AG10803 (cell line): ENCODE measurements at places on chromosomes 3 and 15.

GRCh38 chr15:58383876-58384275, 47.9 kb upstream of the LIPC start:
- no peak for DNase-seq

- DNase-seq = no peak
Measured at GRCh38 chr15:33244471-33244870, 50.0 kb upstream of the FMN1 start.

DNA sequence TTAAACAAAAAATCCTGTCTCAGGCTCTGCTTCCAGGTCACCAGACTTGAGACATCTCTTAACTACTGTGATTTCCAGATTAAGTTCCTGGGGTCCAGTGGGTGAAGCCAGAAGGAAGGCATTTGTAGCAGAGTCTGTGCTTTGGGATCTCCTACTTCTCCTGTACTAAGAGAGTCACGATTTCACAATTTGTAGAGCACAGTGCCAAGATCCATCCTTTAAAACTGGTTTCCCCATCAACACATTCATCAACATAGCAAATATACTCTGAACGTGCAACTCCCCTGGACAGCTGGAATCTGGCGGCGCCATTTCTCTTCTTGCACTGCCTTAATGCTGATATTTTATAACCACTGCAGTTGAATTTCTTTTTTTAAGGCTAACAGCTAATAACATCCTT, 33.2 kb downstream of the CDCP1 start:
- DNase-seq = peak; percentile 75

DNA sequence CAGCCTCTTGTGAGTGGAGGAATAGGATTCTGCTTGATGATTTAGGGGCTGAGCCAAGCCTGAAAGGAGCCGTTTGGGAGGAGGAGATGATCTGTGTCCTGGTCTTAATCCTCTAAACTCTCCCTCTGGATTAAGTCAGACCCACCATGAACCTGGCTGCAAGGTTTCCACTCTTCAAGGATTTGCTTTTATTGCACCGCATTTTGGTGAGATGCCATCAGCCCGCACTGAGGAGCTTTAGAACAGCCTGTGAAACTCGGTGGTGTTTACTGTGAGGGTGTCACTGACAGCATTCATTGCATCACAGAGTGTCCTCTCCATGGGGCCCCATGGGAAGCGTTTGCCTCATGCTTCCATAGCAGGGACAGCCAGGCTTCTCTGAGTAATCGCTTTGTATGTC, 59.2 kb downstream of the EPHB1 start:
- DNase-seq = no peak

DNA sequence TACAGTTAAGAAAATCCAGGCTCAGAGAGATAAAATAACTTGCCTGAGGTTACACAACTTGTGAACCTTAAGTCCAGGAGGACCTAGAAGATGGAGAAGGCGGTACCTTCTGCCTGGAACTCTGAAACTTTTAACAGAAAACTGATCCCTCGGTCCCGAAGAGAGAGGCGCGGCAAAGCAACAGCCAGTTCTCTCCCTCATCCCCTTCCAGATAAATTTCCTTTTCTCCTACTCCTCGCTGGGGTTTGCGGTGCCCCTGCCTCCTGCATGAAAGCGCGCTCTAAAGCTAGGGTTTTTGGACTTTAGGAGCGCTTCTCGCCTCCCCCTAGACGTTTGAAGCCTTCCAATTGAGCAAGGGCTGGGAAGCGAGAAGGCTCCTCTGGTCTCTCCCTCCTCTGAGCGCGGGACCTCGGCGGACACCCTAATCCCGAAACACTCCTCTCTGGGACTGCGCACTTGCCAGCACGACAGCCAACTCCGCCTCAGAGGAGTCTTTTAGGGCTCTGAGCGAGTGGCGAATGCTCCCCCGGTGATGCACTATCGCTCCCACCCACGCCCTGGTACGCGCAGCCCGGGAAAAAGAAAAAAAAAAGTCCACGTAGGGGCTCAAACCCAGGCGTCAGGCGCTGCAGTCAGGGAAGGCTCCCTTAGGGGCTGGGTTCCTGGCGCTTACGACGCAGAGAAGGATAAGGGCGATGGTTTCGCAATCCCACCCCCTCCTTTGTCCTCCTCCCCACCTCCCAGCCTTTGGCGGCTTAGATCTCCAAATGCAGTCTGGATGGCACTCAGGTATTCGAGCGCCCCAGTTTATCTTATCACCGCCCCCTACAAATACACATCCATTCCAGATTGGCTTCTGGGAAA, 7.9 kb upstream of the EOMES start:
- no peak for DNase-seq

- no peak for DNase-seq
Measured at GRCh38 chr15:89490081-89490813, 6.1 kb downstream of the RHCG start.

- no peak for DNase-seq
Measured at GRCh38 chr3:141949399-141949798, 73.0 kb downstream of the ATP1B3 start.

GRCh38 chr15:77525400-77525811, 104.7 kb downstream of the HMG20A start:
- DNase-seq = no peak

DNA sequence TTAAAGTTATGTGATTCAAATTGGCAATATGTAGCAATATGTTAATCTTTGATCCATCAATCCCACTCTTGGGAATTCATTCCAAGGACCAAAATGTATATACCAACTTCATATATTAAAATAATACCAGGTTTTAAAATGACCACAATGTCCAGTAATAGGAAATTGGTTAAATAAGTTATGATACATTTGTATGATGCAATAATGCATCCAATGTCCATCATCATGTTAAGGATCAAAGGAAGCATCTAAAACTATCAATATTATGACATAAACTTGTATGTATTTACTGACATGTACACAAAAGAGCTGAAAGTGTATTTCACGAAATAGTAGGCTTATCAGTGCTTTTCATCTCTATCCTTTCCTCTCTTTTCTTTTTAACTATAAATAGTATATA, 406.0 kb downstream of the RSL24D1 start:
- no peak for DNase-seq

- no peak for DNase-seq
Measured at GRCh38 chr3:112900113-112900512, 53.4 kb upstream of the CD200R1L start.

DNA sequence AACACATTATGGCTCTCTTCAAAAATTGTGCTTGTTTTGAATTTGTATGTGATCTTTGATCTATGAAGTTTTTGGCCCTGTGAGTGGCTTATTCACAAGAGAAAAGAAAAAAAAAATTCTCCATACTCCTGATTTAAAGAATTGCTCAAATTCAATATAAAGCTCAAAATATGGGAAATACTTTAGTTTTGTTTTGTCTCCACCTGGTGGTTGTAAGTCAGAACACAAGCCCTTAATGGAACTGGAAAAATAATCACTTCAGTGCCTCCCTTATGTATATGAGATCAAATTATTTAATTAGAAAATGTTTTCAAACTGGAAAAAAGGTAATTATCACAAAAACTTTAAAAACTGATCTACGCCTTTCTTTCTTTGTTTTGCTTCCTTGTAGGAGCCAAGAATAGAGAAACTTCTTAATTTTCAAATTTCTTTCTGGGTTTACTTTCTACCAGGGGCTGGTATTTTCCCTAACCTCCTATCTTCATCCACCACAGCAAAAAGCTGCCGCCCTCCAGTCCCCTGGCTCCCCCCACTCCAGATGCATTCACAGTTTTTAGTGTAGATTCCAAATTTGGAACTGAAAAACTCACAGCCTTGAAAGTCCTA, 50.6 kb downstream of the SERP1 start:
- peak; percentile 53 for DNase-seq

- no peak for DNase-seq
Measured at GRCh38 chr3:16463119-16463518, 50.4 kb downstream of the RFTN1 start.

- no peak for DNase-seq
Measured at GRCh38 chr3:48934333-48934991, 15.8 kb downstream of the ARIH2 start.

DNA sequence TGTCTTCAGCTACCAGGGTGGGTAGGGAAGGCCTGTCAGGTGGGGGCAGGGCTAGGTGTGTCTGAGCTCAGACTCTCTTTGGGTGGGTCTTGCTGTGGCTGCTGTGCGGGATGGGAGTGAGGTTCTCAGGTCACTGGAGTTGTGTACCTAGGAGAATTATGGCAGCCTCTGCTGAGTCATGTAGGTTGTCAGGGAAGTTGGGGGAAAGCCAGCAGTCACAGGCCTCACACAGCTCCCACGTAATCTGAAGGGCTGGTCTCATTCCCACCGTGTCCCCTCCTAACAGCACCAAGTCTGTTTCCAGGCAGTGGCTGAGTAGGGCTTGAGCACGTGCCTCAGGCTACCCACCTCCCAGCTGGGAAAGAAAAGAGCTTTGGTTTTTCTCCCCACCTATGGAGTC, 67.0 kb downstream of the CHCHD4 start:
- no peak for DNase-seq

- no peak for DNase-seq
Measured at GRCh38 chr15:47292638-47293190, 424.6 kb upstream of the SEMA6D start.

DNA sequence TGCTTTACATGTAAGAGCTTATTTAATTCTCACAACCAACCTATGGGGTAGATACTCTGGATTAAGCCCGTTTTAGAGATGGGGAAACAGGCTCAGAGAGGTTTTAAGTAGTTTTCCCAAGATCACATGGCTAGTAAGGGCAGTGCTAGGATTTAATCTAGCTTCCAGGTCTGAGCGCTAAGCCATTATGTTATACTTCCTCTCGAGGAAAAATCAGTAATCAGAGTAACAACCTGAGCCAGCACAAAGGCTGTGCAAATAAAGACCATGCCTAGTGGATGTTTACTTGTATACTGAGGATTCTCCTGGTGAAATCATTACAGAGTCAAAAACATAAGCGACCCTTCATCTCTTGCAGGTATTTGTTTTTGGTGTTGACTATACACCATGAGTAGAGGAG, 9.0 kb downstream of the FSTL1 start:
- DNase-seq = no peak

GRCh38 chr3:139671863-139672646, 5.7 kb downstream of the NMNAT3 start:
- DNase-seq = no peak

- DNase-seq = no peak
Measured at GRCh38 chr3:140188285-140188684, 253.3 kb downstream of the CLSTN2 start.

GRCh38 chr3:172808969-172809546, 58.5 kb downstream of the ECT2 start:
- peak; percentile 59 for DNase-seq

DNA sequence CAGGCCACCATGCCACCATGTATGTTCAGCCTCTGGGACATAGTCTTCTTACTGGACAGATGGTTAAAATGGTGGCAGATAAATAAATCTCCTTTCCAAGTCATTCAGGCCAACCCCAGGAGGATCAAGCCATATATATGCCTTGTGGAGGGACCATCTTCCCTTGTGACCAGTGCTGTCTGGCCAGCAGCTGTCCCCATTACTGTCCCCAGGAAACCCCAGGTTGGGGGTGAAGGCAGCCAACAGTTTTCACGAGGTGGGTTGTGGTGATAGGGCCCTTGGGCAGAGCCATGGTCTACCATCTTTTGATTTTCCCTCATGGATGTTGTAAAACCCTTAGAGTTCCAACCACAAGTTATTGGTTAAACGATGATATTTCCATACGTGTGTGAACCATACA, 48.7 kb upstream of the PCSK6 start:
- no peak for DNase-seq

DNA sequence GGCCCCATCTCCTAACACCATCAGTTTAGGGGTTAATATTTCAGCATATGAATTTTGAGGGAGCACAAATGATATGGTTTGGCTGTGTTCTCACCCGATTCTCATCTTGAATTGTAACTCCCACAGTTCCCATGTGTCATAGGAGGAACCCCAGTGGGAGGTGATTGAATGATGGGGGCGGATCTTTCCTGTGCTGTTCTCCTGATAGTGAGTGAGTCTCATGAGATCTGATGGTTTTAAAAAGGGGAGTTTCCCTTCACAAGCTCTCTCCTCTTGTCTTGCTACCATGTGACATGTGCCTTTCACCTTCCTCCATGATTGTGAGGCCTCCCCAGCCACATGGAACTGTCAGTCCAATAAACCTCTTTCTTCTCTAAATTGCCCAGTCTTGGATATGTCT, 73.8 kb upstream of the TJP1 start:
- no peak for DNase-seq

GRCh38 chr15:29057856-29058255, 172.1 kb downstream of the APBA2 start:
- no peak for DNase-seq

GRCh38 chr3:43345246-43345645, 58.9 kb downstream of the SNRK start:
- no peak for DNase-seq

GRCh38 chr15:52261498-52262242, 33.9 kb downstream of the MYO5C start:
- peak; percentile 64 for DNase-seq

DNA sequence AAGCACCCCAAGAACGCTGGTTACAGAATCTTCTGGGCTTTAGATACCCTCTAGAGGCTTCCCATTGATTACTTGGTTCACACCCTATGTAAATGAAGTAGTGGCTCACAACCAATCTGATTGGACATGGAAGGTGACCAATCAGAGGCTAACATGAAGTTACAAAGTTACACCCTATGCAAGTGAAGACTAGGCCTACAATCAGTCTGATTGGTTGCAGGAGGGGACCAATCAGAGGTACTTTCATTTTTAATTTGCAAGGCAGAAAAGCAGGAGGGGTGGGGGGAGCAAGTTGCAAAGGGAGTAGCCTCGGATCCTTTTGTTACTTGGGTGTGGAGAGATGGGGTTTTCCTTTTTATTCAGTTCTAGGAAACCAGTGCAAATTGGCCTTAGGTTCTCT, 11.1 kb upstream of the RTP2 start:
- peak; percentile 60 for DNase-seq

DNA sequence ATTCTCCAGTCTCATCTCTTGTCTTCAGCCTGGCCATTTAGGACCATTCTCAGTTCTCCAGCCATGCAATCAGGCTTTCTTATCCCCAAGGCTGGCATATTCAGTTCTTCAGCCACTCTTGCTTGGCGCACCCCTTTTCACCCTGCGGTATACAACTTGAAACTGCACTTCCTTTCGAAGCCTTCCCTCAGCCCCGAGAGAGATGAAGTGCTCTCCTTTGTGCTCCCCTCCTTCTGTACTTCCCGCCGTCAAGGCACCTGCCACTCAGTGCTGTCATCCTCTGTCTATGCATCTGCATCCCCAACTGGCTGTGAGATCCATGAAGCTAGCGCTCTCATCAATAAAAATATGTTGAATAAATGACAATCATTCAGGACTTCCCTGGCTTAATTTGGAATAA, 45.7 kb downstream of the MORC1 start:
- DNase-seq = no peak

DNA sequence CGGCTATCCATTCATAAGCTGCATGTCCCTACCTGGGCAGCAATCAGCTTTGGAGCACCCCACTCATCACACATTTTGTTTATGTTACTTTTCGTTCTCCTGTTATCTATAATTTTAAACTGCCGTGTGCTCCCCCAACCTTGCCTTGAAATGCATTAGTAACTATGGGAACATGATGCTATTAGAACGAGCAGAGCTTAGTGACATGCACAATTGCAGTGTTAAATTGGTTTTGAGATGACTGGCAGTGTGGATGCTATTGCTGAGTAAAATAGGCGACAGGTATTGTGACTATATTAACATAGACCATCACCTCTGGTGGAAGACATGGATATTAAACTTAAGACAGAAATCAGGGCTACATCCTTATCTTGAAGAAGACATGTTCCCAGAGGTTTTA, 191.6 kb downstream of the KCNAB1 start:
- DNase-seq = no peak
